ENCODE measurements at places on chromosomes 5 and 9.

GRCh38 chr5:91885291-91886265, 502.5 kb upstream of the ARRDC3 start:
- DNase-seq = no peak

DNA sequence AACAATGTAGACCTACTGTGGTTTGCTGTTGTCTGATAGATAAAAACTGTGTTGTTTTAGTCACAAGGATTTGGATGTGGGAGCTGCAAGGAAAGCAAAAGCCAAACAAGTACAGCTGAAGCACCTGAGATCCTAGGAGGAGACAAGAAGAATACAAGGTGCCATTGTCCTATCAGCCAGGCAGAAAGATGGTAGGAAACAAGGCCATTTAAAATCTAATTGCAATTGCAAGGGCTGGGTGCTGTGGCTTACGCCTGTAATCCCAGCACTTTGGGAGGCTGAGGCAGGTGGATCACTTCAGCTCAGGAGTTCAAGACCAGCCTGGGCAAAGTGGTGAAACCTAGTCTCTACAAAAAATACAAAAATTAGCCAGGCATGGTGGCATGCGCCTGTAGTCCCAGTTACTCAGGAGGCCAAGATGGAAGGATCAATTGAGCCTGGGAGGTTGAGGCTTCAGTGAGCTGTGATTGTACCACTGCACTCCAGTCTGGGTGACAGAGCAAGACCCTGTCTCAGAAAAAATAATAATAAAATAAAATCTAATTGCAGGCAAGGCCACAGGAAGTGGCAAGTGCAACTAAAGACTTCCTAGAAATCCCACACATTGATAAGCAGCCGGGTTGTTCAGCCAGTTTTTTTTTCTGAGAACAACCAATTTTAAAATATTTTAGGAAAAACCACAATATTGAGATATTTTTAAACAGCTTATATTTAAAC, 22.6 kb downstream of the DOCK8 start:
- no peak for DNase-seq

DNA sequence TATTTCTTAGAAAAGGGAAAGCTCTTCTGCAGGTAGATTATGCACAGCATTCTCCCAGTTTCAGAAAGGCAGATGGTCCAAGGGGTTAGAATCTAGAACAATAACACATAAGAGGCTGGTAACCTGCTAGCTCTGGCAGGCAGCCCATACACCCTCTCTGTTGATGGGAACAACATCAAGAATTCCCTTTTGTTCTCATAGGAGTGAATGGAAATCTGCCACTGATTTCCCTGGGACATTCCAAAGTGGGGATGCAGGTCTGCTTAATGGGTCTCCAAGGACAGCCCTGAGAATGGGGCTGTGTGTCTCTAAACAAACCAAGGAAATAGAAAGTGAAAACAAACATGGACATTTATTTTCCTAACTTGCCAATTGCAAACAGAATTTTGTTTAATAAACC, 456.8 kb downstream of the EBF1 start:
- no peak for DNase-seq

- peak; percentile 16 for DNase-seq
Observed at GRCh38 chr5:146410272-146410671, 36.9 kb upstream of the TCERG1 start.

DNA sequence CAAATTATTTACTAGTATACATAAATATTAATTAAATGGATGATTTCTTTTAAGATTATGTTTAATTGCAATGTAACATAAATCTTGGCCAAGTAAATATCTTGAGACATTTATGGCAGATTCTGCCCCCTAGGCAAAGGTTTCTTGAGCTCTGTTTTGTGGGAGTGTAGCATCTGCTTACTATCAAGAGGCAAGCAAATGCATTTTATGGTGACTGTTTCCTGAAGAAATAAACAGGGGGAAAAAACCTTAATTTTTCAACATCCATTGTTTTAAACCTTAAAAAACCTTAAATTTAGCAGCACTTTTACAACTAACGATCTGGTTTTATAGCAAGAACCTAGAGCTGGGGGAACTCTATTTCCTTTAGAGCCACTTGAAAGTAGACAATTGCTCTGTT, 25.7 kb upstream of the FREM1 start:
- no peak for DNase-seq

DNA sequence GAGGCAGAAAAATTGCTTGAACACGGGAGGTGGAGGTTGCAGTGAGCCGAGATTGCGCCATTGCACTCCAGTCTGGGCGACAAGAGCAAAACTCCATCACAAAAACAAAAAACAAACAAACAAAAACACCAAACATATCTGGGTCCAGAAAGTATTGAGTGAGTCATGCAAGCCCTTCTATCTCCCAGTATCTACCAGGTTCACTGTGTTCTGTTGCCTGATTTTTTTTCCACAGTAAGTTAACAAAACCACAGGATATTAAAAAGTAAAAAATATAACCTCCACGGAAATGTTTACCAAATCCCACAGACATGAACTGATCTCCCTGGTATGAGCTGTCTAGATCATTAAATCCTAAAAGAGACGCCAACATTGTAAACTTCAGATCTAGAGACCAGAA, 94.4 kb downstream of the ANKH start:
- DNase-seq = no peak

GRCh38 chr5:117679046-117679445, 1104.4 kb upstream of the SEMA6A start:
- no peak for DNase-seq

DNA sequence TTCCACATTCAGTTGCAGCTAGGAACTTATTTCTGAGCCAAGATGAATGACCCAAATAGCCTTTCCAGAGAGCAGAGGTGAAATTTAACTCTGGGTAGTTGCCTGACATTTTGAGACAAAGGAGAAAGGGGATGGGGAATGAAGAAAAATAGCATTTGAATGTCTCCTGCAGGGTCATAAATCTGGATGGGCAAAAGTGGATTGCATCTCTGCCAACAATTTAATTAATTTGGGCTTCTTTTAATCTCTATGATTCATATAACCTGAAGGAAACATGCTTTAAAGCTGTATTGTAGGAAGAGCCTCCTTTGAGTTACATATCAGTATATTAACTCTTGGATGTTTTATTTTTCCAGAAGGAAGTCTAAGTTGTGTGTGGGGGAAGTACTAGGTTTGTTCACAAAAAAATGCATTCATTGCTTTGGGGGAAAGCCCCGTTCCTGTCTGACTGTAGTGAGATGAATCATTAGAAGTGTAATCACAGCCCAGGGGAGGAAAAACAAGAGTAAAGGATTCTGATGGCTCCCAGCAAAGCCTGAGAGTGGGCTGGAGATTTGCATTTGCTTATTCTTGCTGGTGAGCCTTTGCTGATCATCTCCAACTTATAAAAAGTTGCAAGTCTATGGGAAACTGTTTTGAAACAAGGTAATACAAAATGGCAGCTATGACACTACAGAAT, 133.0 kb upstream of the IQGAP2 start:
- no peak for DNase-seq

GRCh38 chr5:120538644-120539043, 74.5 kb downstream of the PRR16 start:
- DNase-seq = no peak

GRCh38 chr5:130106480-130106879, 202.2 kb downstream of the CHSY3 start:
- no peak for DNase-seq

- no peak for DNase-seq
Observed at GRCh38 chr5:58072300-58072965, 387.5 kb downstream of the PLK2 start.

DNA sequence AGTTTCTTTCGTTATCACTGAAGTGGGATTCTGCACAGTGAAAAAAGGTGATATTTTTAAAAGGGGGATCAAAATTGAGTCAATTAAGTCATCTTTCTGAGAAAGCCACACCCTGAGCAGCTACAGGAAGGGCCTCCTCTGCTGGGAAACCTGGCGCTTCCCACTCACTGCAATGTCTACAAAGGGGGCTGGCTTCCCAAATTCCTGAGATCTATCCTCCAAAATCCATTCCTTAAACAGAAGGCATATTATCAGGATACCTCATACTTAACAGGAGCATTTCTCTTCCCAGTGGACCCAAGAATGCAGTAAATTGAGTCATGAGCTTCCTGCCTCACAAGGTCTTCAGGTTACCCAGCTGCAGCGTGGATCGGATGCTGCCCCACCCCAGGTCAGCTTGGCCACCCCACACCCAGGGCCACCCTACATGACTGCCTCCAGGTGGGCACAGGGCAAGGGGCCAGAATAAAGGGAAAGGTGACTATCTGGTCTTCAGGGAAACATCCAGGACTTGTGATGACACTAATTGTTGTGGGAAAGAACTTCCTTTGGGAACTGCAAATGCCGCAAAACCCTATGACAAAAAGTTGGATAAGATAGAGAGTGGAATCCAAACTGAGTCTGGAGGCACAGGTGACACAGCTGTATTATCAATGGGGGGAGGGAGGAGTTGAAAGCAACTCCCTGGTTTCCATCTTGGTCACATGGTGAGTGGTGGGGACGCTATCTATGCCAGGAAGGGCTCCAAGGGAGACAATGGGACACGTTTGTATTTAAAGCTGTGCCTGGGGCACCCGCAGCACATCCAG, 42.3 kb downstream of the ROR2 start:
- DNase-seq = no peak

GRCh38 chr5:569358-569867, 42.7 kb upstream of the CEP72 start:
- DNase-seq = no peak

GRCh38 chr5:66617226-66617861, 21.2 kb downstream of the MAST4 start:
- DNase-seq = no peak

DNA sequence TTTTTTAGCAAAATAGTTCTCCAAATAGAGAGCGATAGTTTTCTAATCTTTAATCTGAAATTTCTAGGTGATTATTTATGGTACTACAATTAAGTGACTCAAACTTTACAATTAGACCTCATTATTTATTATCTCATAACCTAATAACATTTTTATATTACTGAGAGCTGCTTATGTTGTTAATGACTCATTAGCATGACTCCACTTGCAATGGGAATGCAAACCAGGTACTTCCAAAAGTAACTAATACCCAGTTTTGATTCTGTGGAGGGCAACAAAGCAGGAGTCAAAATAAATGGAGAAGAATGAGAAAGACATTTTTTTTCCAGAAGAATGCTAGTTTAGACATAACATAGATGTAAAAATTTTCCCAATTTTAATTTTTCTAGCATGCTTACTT, 466.0 kb downstream of the PLK2 start:
- no peak for DNase-seq

DNA sequence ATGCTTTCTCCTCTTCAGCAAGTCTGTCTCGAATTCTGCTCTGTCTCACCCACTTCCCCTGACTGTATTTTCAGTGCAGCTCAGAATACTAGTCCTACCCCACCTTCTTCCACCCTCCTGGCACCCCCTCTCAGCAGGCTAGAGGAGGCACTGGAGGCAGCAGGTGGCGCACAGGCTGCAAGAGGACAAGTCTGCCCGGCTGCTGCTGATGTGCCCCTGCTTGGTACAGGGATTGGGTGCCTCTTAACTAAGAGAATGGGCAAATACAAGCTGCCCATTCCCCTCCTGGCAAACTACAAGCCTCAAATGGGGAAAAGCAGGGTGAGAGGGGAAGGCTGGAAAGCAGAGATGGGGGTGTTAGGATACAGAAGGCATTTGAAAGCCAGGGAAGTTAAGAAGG, 5.1 kb downstream of the TLN1 start:
- peak; percentile 49 for DNase-seq

DNA sequence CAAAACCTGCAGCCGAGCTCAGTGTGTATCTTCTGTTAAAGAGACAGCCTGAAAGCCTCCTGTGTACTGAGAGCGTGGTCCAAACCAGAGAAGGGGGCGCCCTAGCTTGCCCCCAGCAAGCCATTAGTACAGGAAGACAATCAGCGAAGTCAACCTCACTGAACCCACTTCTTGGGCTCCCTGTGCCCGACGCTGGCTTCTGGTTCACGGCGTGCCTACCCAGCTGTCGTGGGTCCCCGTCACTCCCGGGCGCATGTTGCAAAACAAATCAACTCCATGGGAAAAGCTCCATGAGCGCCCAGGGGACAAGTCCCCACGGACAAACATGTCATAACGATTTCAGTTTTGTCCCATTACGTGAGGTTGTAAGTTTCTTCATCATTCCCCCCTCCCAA, 326.9 kb downstream of the SH3GL2 start:
- DNase-seq = no peak

DNA sequence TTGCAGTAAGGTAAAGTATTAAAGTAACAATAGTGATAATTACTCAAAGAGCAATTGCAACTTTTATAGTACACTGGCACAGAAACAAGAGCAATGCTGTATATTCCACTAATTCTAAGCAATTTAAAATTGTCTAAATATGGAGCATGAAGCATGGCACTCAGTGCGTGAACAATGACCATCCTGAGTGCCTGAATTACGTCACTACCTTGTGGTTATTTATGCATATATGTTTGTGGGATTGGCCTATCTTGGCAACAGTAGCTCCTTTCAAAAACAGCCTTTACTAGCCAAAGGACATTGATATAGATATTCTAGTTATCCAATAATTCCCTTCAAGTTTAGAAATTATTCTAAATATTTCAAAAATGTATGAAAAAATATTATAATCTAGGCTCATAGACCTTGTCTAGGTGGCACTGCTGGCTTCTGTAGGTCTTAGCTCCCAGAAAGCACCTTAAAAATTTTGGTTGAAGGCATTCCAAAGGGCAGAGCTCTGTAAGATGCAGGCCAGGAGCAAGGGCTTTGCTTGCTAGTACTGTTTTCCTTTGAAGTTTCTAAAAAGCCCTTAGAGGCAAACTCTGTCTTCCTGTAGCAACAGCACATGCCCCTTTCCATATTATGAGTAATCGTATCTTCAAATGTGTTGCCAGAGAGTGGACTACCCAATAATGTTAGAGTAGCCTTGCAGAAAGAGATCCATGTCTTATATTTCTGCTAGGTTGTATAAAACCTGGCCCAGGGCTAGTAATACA, 719.3 kb downstream of the NR2F1-AS1 start:
- no peak for DNase-seq

GRCh38 chr9:91954841-91955471, 4.9 kb upstream of the ROR2 start:
- DNase-seq = peak; percentile 58

DNA sequence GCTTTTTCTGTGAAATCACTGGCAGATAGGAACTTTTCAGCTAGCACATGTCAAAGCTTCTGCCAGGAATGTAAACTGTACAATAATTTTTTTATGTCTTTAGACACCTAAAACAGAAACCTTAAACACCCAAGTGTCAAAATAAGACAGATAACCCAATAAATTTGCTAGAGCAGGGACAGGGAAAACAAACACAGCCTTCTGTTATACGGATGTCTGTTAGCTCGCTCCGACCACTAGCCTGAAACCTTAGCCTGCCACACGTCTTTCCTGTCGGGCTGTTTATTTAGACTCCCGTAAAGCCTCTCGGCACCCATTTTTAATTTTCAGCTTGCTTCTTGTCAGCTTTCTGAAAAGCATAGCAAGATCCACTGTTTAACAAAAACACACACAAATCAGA, 355.4 kb upstream of the SLC24A2 start:
- DNase-seq = no peak

GRCh38 chr5:128842241-128842640, 123.0 kb upstream of the SLC27A6 start:
- no peak for DNase-seq

DNA sequence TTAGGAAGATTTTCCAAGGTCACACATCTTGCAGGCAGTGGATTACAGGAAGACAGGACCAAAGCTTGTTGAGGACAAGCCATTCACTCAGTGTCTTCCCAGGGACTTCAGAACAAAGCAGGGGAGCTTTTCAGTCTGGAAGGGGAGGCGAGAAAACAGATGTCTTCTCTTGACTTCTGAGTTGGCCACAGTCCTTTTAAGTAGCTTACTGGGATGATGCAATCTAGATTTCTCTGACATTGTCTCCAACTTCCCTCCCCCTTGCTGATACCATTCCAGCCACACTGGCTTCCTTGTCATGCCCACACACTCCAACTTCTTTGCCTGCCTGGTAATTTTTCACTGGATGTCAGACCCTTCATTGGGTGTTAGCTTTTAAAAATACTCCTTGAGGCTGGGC, 174.2 kb upstream of the TBC1D2 start:
- no peak for DNase-seq
